Left kidney (tissue), 8 donors: ENCODE measurements at places on chromosomes 7 and 10. TPM values are rescaled to one million over a fixed set of nuclear protein-coding genes. Genes with fewer than 3 reads are reported as not detected.
A peak's percentile ranks its signal among the peaks of the same experiment; 100 is the strongest.

CTNNA3 gene
- polyA plus RNA-seq, result 4.3 TPM

RSPH10B gene
- 0.43 TPM for polyA plus RNA-seq

DNA sequence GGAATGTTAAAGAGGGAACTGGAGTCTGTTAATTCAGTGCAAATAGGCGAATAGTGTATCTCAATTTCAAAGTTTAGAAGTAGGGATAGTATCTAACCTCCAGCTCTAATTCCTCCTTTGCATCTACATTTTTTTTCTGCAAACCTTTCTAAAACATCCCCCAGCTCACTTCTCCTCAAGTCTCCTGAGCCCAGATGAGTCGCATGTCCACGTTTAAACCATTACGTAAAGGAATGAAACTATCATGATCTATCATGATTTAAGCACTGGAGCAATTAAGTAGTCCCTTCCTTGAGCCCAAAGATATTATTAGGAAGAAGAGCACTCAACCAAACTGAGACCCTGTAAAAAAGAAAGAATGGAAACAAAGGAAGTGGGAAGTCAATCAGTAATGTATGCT is 29.9 kb downstream of the GPR22 start:
- no peak for DNase-seq

ACTL6B gene
- not detected for polyA plus RNA-seq

- DNase-seq, result no peak
Measured at GRCh38 chr10:66637273-66638036, 288.4 kb upstream of the LRRTM3 start.

C7orf33 gene
- not detected for polyA plus RNA-seq

GRCh38 chr7:85454904-85455303 is 268.0 kb upstream of the SEMA3D start:
- DNase-seq, result no peak

DNA sequence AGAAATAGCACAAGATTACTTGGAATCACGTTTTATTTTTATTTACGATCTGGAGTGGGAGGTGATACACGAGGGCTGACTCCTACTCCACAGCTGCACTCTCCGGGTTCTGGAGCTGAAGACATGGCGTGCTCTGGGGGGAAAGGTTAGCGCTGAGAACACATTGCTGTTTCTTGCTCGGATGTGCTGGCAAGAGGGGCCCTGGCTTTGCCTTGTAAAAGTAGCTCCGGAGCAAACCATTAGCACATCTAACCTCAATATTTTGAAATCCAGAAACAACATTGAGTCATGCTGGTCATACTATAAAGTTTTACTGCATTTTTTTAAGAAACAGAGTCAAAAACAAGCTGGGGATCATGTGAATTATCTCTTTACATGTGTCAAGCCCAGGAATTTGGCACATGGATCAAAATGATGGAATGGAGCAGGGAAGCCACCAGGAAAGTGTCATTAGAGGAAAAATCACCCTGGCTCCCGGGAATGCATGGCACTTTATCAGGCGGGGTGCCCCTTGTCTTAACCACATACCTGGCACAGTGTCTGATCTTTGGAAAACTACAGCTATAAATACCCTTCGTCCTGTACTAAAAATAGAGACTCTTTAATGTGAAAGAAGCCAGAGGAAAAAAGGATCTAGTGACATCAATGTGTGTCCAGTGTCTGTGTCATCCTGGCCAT is 31.6 kb upstream of the LYZL1 start:
- DNase-seq, result peak; percentile 66

CYP2C8 gene
- 12.4 TPM for polyA plus RNA-seq
